ENCODE measurements at places on chromosomes 7 and 10.

- DNase-seq, result no peak
Observed at GRCh38 chr10:119663866-119664698, 12.9 kb downstream of the BAG3 start.

GRCh38 chr7:41933427-41933826 is 230.5 kb upstream of the INHBA start:
- no peak for DNase-seq

DNA sequence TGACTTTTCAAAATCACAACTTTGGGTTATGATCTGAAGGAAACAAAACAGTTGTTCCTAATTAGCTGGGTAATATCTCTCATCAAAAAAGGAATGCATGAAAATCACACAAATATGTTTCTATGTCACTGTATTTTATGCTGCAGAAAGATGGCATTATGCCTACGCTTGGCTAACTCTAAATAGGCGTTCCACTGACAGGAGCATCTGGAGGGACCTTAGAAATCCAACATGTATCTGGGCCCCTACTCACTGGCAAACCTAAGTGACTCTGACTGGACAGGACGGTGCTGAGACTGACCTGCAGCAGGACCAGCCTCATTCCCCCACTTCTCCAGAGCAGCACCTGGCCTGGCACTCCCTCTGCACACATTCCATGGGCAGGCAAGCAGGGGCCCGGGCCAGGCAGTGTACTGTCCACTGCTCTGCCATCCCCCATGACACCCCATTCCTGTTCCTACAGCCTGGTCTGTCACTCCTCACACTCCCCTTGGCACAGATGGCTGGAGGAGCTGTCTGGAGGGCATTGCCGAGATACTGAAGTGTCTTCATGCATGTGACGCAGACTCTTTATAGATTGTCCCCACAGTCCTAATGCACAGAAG is 2.6 kb upstream of the MYL7 start:
- no peak for DNase-seq

DNA sequence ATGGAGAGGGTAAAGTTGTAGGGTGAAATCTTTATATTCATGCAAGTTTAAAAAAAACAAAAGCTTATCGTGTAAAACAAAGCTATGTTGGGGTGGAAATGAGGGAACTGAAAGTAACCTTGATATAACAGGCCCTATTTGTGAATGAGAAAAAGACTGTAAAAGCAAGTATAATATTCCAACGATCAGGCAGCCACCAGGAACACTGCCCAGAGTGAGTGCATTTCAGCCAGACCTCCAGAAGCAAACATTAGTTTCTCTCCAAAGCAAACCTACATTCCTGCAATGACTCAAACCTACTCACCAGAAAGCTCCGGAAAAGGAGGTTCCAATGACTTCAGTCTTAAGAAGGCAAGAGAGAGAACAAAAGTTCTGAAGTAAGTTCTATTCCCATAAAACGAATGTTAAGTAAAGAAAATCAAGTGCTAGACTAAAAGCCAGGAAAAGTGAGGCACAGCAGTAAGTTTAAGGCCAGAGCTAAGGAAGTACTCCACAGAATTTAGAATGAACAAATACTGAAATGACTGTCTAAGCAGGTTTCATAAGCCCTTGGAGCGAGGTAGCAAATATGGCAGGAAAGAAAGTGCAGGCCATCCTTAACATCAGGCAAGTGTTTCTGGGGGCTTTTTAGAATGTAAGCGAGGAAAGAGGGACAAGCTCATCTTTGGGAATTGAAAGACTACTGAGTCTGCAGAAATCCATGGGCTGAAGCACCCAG is 493.1 kb downstream of the XPNPEP1 start:
- no peak for DNase-seq

- DNase-seq, result peak; percentile 13
Observed at GRCh38 chr10:117412469-117413010, 37.3 kb upstream of the PDZD8 start.

- no peak for DNase-seq
Observed at GRCh38 chr10:72081210-72081609, 7.1 kb downstream of the SPOCK2 start.

GRCh38 chr10:3323865-3324498 is 151.4 kb upstream of the PITRM1 start:
- no peak for DNase-seq

All from nephron progenitor cell (in vitro differentiated cells).